ENCODE measurements at places on chromosomes 2 and 18. TPM values are rescaled to one million over a fixed set of nuclear protein-coding genes. Genes with fewer than 3 reads are reported as not detected.

DNA sequence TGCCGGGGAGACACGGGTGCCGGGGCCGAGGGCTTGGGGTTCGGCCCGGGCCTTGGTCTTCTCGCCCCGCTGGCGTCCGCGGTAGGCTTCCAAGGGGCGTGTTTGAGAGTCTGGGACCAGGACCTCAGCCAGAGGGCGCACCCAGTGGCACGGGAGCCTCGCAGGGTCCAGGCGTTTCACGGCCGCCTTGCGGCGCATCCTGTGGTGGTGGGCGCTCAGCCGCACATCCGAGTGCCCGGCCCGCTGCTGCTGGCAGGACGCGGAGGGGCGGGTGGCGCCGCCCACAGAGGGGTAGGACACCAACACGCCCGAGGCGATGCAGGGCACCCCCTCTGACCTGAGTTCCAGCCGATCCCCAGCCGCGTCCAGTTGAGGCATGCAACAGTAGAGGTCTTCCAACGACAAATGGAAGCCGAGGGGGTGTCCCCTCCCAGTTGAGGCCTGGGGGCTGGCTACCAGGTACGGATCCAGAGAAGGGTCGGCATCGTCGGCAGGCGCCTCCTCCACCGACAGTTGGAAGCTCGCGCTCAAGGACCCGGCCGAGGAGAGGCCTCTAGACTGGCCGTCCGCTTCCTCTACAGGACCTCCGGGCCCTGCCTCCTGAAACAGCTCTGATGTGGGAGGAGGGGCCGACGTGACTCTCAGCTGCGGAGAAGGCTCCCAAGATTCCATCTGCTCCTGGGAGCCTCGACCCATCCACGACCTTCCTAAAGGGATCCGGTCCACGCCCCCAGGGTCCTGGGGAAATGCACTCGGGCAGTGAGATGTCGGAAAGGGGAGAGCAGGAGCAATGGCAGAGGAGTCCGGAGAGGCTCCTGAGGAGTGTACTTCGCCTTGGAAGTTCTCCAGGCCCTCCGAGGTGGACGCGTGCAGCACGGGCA lies 6.3 kb downstream of the C2orf81 start:
- H3K27me3 ChIP-seq = no peaks in the 10 kb centered on the region
- H3K36me3 ChIP-seq = no peaks in the 10 kb centered on the region
- H3K27ac ChIP-seq = peak overlapping the region; percentile 45
- peak; percentile 70 for DNase-seq
- H3K4me1 ChIP-seq = peaks cover 30% of the 10 kb centered on the region

DNA sequence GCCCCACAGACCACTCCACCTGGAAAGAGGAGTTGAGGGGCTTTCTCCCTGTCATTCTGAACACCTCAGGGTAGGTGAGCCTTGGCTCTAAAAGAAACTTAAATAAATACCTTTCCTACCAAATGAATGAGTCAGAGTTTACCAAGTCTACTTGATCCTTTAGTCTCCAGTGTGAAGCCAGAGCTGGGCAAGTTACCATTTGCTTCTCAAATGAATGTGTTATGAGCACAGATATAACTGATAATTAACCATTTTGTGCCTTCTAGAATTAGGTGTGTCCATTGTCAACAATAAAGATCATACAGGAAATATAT lies 347.7 kb downstream of the KIAA1328 start:
- DNase-seq = no peak
- H3K4me3 ChIP-seq = no peak overlapping the region
- no peaks in the 10 kb centered on the region for H3K27me3 ChIP-seq
- H3K27ac ChIP-seq = no peak overlapping the region
- H3K4me1 ChIP-seq = no peaks in the 10 kb centered on the region
- H3K36me3 ChIP-seq = no peaks in the 10 kb centered on the region

DNA sequence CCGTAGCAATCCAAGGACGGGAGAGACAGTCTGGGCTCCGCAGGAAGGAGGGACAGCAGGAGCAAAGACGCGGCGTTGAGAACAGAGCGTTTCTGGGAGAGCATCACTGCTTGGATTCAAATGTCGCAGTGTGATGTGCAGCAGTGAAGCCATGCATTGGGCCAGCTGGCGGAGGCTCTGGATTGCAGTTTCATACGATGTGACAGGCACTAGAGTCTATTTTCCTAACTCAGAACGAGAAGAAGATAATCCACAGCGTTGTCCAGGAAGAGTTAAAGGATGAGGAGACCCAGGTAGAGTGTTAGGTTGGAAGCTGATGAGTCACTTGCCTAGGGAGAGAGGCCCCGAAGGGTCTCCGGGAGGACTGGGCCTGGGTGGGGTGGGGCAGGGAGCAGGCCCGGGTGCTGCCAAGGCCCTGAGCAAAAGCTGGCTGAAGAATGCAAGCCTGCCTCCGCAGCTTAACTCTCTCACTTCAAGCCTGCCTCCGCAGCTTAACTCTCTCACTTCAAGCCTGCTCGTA lies 17.7 kb upstream of the SEMA4C start:
- peak overlapping the region; percentile 33 for H3K27ac ChIP-seq
- no peaks in the 10 kb centered on the region for H3K36me3 ChIP-seq
- DNase-seq = no peak
- H3K4me3 ChIP-seq = no peak overlapping the region

DNA sequence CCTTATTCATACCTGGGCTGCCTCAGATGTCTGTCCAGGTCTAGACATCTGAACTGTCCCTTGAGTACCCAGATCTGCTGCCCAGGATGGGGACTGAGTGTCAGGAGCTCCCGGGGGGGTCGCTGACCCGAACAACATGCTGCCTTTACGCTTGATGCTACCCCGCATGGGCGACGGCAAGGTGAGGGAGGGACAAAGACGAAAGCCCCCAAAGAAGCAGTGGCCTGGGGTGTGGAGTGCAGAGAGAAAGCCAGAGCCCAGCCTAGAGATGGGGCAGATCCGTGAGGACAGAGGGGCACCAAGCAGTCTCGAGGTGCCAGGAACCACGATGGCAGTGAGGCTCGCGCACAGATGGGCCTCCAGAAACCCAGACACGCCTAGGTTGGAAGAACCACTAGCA lies 234.7 kb downstream of the ATAD2B start:
- no peaks in the 10 kb centered on the region for H3K4me1 ChIP-seq
- no peak overlapping the region for H3K27ac ChIP-seq
- H3K27me3 ChIP-seq = no peaks in the 10 kb centered on the region
- no peak for DNase-seq
- no peak overlapping the region for H3K4me3 ChIP-seq

WDR54 gene
- 7.5 TPM for total RNA-seq
